ENCODE measurements at places on chromosomes 13 and 19.
A peak's percentile ranks its signal among the peaks of the same experiment; 100 is the strongest.

DNA sequence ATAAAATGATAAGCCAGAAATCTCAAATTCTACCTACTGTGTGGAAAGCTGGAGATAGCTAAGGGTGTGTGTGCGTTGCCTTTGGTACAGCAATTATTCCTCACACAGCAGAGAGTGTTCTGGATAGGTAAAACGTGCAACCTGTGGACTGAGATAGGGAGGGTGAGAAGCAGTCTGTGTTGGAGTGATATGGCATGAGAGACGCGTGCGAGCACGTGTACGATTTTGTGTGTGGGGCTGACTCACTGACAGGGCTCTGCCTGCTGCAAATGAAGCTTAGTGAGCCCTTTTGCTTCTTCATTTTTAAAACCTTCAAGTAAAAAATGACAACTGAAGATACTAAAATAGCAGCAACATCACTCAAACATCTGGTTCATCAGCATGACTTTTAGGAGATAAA, 35.7 kb upstream of the SLC10A2 start:
- DNase-seq, result no peak

DNA sequence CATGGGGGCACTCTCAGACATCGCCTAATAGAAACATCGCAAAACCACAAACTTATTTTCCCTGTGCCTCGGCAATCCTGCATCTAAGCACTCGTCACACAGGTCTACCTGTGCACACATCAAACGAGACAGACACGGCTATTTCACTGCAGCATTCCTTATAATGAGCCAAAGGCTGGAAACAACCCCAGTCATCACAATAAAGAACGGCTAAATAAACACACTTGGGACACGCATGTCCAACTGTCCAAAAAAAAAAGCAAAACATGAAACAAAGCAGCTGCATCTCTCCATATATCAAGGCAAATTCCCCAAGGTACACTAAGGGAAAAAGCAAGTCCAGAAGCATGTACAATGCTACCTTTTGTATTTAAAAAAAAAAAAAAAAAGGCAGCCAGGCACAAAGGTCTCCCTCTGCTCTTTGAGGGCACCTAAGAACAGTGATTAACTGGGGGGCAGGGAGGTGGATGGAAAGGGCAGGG, 27.2 kb upstream of the CCNP start:
- no peak for DNase-seq

- DNase-seq, result no peak
Observed at GRCh38 chr13:60267498-60268202, 103.9 kb upstream of the DIAPH3 start.

GRCh38 chr13:50909605-50910484, at the start of gene RNASEH2B:
Gene RNASEH2B, plus strand, starts transcription at chr13:50909791. Its CDS starts 286 bp downstream, at chr13:50910077.
- peak; percentile 65 for DNase-seq

GRCh38 chr13:109784590-109785140, 1.7 kb downstream of the IRS2 start:
- DNase-seq, result peak; percentile 70

GRCh38 chr13:28489524-28489931, 5.4 kb downstream of the FLT1 start:
- no peak for DNase-seq

DNA sequence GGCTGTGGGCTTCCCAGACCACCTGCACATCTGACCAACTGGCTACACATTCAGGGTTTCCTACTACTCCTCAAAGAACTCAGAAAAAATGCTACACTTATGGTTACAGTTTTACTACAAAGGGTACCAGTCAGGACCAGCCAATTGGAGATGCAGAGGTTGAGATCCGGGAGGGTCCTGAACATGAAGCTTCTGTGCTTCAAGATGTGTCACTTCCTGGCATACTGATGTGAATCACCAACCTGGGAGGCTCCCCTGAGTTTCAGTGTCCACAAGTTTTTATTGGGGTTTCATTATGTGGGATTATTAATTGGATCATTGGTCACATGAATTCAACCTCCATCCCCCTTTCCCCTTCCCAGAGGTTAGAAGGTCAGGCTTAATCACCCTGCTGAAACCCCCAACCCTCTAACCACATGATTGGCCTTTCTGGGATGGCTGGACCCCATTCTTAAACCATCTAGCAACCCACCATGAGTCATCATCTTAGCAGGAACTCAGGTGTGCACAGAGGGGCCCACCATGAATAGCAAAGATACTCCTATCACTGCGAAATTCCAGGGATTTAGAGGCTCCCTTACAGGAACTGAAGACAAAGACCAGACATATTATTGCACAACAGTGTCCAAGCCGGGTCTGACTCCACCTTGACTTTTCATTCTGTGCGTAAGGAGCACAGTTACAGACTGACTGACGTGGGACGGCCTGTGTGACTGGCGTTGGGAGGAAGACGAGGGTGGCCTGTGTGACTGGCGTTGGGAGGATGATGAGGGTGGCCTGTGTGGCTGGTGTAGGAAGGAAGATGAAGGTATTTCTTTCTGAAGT, 90.7 kb downstream of the ATP8A2 start:
- no peak for DNase-seq

- peak; percentile 65 for DNase-seq
Observed at GRCh38 chr19:48644839-48645619, 958 bp downstream of the CA11 start.

GRCh38 chr13:37929308-37929707, 59.7 kb upstream of the TRPC4 start:
- DNase-seq, result no peak

DNA sequence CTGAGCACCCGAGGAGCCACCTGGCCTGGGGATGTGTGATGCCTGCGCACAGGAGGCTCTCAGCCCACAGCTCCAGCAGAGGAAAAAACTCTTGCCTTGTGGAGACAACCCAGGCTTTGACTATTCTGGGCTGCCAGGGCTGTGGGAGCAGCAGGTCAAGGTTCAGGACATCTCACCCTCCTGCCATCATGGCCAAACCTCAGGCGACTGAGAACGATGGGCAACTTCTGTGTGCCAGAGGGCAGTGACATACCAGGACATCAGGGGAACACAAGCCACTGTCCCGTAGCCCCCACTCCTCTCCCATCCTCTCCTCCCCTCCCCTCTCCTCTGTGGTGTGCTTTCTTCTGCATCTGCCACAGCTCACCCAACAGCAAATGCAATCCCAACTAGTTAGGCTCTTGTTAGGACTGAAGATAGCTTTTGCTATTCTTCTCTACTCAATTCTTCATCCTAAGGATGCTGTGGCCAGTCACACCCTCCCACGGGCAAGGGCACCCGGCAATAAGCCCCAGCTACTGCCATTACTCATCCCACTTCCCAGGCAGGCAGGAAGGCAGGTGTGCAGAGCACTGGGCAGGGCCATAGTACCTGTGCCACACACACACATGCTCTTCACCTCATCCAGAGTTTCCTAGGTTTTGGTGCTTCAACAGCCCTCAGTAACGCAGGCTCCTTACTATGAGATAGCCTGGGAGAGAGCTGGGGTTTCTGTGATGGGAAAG, 16.8 kb downstream of the ELL start:
- no peak for DNase-seq

DNA sequence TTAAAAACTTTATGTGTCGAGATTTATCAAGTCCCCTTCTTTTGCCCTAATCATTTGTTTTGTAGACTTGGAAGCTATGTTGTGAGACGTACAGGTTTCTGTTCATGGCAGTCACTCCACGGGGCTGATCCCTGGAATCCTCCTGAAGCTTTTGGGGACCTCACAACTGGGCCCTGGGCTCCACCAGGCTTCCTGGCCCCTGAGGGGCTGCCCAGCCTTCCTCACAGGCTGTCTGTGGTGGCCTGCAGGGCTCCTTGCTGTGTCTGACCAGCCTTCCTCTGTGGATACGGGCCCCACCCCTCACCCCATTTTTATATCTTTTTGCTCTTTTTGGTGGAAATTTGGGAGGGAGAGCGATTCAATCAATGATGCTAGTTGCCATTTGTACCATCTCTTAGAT, 38.1 kb downstream of the CHST8 start:
- no peak for DNase-seq

DNA sequence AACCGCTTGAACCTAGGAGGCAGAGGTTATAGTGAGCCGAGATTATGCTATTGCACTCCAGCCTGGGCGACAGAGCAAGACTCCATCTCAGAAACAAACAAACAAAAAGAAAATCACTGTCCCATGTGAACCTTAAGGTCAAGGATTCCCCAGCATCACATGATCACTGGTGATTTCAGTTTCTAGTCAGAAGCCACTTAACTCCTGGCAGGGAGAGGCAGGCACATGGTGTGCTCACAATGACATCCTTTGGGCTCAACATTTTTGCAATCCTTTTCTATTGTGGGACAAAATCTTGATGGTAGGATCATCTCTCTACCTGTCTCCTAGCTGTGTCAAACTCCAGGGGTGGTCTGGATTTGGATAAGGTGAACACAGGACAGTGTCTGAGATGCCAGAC, 12.1 kb downstream of the AKAP8 start:
- DNase-seq, result no peak

- no peak for DNase-seq
Observed at GRCh38 chr13:50587115-50587514, 256.4 kb downstream of the DLEU7 start.

GRCh38 chr13:48485432-48485831, 47.4 kb downstream of the RCBTB2 start:
- no peak for DNase-seq

DNA sequence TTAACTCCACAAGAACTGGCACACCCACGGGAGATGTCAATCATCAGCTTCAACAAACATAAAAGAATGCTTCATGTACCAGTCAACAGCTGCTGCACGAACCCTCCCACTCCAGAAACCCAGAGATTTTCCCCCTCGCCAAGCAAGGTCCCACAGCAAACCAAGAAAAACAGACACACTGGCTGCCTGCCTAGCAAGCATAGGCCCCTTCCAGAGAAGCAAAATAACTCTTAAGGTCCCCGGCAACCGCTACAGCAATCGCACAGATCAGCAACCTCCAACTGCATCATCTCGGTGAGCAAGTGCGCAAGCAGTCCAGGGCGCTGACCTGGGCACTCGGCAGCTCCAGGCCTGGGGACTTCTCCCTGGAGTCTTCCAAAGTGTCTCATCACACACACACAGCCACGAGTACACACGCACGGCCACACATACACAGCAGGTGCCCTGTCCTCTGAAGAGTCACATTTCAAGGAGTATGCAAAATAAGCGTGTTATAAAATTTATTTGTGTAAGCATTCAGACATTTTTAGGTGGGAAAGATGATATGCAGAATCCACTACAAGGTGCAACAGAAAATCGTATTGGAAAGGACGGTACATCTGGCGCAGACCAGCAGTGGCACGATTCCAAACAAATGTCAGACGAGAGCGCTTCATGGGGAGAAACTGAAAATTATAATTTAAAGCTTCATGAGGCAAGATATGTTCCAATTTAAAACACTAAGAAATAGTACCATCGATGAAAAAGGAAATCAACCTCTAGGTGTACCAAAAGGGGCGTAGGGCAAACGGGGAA, 125.0 kb downstream of the STK24 start:
- no peak for DNase-seq

GRCh38 chr19:47623151-47623920, 14.4 kb downstream of the BICRA start:
- DNase-seq, result no peak

- DNase-seq, result peak; percentile 17
Observed at GRCh38 chr19:46713781-46714443, 3.0 kb downstream of the PRKD2 start.

- no peak for DNase-seq
Observed at GRCh38 chr13:45167611-45168554, 33.0 kb downstream of the KCTD4 start.

- DNase-seq, result no peak
Observed at GRCh38 chr13:98664510-98664909, 87.6 kb upstream of the STK24 start.
